CD14-positive monocyte (primary cell): ENCODE measurements at places on chromosomes 11 and 22.

DNA sequence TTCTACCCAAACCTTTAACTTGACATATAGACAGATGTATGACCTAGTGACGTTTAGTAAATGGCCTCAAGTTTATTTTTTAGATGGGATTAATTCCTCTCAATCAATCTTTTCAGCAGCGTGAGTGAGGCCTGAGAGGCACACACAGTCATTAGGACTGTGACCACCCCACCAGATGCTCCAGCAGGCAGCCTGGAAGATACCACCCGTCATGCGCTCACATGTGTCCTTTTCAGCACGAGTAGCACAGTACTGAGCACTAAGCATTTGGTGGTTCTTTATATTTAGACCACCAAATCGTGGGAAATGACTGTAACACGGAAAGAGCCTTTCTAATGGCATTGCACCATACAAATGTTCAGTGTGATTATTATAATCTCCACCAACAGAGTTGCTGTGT is 354.6 kb upstream of the DDI1 start:
- DNase-seq = no peak

- DNase-seq = no peak
Observed at GRCh38 chr22:42785706-42786499, 65.2 kb upstream of the A4GALT start.

- DNase-seq = no peak
Observed at GRCh38 chr11:87295237-87295636, 257.5 kb downstream of the TMEM135 start.

DNA sequence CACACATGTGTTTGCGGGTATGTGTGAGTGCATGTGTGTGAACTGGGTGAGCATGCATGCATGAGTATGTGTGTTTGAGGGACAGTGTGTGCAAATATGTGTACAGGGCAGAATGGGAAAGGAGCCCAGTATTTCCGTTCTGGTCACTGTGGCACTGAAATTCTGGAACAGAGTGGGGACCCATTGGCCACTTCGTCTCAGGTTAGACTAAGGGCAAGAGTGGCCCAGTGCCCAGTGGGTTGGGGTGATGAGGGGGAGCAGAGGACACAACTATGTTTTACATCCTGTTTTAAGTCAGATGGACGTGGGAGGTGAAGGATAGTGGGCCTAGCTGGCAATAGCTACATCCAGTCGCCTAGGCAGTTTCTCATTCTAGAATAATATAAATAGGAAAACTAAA is 438.5 kb downstream of the DYNC2H1 start:
- no peak for DNase-seq

GRCh38 chr11:14320020-14320419 is 39.0 kb downstream of the RRAS2 start:
- no peak for DNase-seq

GRCh38 chr11:64226507-64227051 is 505 bp downstream of the NUDT22 start:
- peak; percentile 71 for DNase-seq

- no peak for DNase-seq
Observed at GRCh38 chr11:81286550-81286949, 1447.1 kb downstream of the FAM181B start.

DNA sequence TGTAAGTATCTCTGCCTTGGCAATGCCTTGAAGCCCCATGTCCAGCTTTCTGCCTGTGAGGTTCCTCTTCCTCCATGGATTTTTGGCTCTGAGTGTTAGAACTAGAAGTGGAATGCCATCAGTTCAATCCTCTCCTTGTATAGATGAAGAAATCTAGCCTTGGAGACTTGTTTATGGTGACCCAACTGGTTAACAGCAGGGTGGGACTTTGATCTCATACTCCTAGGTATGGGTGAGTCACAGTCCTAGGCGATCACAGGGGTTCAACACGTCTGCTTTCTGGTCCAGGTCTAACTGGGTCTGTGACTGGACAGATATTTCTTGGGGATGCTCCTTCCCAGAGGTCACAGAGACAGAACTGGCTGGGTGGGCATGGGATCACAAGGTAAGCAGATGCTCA is 9.2 kb upstream of the MTFP1 start:
- no peak for DNase-seq

- DNase-seq = no peak
Observed at GRCh38 chr11:28472904-28473303, 364.7 kb downstream of the METTL15 start.

DNA sequence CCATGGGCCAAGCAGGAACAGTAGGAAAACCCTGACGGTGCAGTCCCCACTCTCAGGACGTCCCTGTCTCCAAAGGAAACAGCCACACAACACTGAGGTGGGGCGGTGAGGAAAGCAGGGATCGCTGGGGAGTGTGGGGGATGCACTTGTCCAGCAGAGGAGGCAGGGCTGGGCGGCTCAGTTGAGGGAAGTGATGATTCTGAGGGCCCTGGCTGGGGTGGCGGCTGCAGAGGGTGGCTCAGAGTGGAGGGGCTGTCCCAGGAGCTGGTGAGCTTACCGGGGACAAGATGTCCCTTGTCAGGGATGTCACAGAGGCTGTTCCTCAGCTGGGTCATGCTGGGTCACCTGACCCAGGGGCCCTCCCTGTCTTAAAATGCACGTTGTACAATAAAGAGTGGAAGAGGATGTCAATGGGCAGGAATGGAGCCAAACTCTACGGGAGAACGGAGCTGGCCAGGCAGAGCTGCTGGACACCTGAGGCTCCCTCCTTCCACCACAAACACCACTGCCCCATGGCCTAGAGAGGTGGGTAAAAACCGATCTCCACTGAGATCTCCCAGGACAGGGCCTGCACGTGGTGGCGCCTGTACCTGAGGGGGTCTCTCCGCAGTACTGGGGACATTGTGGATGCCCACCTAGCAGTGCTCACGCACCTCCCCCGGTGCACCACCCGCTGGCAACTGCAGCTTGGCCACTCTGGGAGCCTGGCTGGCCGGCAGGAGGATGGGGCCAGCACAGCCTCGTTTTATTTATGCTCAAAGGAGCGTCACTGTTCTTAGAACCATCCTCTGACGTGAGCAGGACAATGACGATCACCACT is 9.7 kb upstream of the EFCAB6 start:
- no peak for DNase-seq

GRCh38 chr22:36873614-36874308 is 13.0 kb downstream of the NCF4 start:
- peak; percentile 83 for DNase-seq

DNA sequence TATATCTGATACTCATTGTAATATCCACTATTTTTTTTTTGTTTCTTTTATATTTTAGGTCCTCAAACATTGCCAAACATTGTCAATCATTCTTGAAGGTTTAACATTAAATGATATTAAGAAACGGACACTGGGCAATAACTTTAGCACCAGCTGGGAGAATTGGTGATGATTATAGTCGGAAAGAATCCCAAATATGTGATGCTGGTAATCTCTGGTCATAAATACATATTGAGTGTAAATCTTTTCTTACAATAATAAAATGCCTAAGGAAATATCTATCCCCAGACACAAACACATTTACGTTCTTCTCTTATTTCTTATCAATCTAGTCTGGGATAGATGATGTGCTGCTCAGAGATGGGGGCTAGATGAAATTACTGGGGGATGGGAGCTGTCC is 25.2 kb downstream of the OR51E2 start:
- DNase-seq = no peak

DNA sequence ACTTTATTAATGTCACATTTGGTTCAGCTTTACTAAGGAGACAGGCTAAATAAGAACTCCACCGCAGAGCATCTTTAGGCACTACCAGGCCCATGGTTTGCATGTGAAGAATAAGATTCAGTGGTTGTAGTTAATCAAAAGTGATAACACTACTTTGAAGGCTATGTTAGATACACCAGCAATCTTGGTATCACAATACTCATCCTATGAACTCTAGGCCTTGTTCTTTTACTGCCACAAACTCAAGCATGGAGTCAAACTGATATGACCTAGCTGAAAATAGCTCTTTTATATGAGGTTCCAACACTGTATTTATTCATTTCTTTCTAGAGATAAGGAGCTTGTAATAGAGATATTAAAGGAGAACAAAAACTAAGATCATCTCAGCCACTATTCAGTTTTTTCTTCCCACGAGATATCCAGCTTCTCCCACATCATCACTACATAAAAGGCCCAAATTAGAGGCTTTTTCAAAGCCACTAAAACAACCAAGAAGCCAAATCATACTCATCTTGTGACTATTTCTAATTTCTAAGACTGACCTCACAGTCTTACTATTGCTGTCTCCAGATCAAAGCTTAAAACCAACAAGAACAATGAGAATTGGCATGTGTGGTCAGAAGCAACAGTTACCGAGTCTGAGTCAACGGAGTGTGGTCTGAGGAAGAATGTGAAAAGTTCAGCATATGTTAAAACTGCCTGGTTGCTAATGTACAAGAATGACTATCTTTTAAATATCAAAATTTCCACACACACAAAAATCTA is 25.1 kb upstream of the GUCY1A2 start:
- DNase-seq = no peak

- no peak for DNase-seq
Observed at GRCh38 chr22:26770624-26771023, 113.2 kb downstream of the MIAT start.

GRCh38 chr11:32141745-32142546 is 51.1 kb downstream of the RCN1 start:
- no peak for DNase-seq

DNA sequence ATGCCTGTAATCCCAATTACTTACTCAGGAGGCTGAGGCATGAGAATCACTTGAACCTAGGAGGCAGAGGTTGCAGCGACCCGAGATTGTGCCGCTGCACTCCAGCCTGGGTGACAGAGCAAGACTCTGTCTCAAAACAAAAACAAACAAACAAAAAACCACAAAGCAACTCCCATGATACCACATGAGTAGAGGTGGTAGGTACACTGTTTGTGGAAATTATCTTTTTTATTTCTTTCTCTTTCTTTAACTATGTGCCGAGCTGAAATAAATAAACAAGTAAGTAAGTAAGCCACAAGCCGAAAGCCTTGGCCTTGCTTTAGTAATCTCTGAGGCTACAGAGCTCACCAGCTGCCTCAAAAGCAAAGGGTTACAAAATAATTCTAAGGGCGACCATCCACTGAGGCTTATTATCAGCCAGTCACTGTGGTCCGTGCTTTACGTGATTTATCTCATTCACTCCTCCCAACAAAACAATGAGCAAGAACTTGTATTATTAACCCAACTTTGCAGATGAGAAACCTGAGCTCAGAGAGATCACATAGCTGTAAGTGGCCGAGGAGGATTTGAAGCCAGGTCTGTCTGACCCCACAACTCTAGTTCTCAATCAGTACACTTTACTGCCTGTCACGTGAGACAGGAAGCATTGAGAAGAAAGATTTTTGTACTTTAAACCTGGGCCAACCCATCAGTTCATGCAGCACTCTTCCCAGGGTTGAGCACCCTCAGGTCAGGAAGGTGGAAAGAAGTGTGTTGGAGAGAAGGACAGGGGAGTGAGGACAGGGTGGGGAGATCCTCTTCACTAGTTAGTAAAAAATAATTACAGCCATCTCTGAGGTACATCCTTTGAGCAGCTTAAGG is 69.8 kb upstream of the MTMR2 start:
- no peak for DNase-seq

GRCh38 chr11:62088331-62088933 is 35.4 kb upstream of the INCENP start:
- DNase-seq = no peak

DNA sequence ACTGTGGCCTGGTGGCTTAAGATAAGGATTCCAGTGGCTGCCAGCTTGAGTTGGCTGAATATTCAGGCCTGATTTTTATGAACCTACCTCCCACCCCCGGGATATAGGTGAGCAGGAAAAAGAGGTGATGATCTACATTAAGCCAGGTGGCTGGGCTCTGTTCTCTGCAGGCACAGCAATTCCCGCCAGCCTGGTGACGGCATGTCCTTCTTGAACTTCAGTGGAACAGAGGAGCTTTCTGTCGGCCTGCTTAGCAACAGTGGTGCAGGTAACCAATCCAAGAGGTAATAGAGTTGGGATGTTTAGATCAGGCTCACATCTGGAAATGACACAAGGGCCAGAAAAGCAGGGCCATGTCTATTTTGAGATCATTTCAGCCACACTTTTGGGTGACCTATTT is 68.7 kb downstream of the DEPDC5 start:
- no peak for DNase-seq

GRCh38 chr22:25334162-25334490 is 114.7 kb downstream of the CRYBB2 start:
- DNase-seq = peak; percentile 49
